DMS153 (cell line): ENCODE measurements at places on chromosomes 4 and X.

DNA sequence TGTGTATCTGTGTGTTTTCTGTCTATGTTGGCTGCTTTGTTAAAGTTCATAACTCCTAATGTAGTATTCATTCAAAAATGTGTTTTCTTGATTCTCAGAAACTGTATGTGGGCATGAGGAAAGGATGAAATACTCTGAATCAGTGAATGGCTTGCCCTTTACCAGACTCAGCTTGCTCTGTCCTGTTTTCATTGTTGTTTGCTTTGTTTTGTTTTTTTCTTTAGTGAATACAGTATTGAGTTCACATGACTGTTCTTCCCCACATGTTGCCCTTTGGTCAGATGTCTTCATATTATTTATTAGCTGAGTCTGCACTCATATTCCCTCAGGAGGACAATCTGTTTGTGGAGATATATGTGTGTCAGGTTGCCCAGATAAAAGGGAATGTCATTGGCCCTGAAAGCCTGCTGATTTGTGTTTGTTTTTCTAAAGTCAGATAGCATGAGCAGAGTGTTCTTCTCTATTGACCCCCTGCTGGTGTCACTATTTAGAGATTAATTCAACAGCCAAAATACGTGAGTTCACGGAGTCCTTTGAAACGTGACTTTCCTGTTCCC is 1184.4 kb downstream of the RPA4 start:
- peak; percentile 26 for DNase-seq

- DNase-seq = no peak
Observed at GRCh38 chr4:59058543-59058942, 1948.4 kb upstream of the IGFBP7 start.

DNA sequence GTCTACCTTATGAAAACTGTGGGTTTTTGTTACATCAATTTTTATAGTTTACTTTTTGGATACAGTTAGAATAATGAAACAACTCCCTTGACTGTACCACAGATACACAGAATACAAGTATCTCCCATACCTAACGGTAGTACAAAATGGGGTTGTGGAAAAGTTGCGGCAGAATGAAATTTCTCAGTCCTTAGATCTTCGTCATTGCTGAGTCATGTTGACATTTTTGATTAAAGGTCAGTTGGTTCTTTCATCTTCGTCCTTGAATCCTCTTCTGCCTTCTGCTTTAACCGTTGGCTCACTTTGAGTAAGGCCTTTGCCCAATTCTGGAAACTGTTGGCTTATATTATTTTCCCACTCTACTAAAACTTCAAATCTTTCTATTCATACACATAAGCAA is 75.6 kb downstream of the TRIML1 start:
- no peak for DNase-seq

DNA sequence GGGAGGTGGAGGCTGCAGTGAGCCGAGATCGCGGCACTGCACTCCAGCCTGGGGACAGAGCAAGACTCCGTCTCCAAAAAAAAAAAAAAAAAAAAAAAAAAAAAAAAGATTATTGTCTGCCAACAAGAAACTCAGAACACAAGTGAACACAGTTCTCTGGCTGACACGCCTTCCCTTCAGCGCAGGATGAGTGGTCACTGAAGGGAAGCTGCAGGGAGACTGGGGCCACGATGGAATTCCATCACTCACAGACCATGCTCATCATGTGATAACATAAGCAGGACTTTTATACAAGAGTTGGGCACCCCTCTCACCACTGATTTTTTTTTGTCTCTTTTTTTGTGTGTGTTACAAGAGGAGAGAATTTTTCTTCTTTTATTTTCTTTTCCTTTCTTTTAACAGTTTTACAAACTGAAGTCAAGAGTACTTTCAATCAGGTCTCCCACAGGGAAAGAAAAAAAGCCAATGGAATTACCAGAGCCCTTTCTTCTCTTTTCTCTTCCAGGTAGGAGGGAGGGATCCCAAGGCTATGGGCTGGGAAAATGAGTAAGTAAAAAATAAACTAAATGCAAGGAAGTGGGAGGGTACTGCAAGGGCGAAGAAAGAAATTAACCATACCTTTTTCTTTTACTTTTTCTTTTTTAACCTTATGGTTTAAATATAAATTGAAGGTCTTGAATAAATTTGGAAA is 435.6 kb downstream of the GPM6A start:
- DNase-seq = no peak

DNA sequence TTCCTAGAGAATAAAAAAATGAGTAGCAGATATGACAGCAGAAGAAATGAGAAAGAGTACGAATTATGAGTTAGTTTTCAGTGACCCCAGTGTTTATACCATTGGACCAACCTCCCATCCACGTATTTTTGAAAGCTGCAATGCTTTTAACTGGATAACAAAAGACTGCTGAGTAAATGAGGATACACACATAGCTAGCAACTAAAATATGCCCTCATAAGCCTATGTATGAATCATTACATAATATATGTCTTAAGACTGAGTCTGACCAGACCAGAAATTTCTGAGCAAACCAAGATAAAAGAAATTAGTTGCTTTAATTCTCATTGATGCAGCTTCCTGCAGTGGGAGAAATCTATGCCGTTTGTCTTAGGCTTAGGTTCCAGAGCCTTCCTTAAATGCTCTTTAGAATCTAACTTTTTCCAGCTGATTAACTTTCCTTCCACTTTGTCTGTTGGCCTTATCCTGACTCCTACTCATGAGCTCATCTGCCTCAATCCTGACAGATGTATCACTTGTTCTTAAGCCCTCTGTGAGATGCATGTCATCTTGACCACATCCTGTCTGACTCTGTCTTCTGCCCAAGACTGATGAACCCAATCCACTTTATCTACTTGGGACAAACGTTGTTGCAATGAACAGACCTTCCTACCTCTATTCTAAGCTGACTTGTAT is 301.4 kb upstream of the AADAT start:
- DNase-seq = no peak

DNA sequence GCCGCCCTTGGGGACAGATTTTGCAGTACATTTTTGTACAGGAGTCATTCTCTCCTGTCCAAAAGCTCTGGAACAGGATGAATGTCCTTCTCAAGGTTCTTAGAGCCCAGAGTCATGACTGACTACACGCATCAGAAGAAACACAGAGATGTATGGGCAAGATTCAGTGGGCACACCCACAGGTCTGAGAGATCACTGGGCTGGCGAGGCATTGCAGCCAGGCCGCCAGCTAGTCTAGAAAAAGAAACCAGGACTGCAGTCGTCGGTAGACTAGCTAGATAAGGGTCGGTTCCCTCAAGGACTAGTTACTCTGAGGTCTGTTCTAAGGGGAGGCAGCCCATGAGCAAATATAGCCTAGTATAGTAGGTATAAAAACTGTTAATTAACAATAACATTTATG is 19.8 kb downstream of the GBA3 start:
- no peak for DNase-seq

- no peak for DNase-seq
Observed at GRCh38 chr4:159505266-159505975, 402.5 kb downstream of the RAPGEF2 start.

- no peak for DNase-seq
Observed at GRCh38 chr4:115514675-115515074, 401.3 kb upstream of the NDST4 start.

DNA sequence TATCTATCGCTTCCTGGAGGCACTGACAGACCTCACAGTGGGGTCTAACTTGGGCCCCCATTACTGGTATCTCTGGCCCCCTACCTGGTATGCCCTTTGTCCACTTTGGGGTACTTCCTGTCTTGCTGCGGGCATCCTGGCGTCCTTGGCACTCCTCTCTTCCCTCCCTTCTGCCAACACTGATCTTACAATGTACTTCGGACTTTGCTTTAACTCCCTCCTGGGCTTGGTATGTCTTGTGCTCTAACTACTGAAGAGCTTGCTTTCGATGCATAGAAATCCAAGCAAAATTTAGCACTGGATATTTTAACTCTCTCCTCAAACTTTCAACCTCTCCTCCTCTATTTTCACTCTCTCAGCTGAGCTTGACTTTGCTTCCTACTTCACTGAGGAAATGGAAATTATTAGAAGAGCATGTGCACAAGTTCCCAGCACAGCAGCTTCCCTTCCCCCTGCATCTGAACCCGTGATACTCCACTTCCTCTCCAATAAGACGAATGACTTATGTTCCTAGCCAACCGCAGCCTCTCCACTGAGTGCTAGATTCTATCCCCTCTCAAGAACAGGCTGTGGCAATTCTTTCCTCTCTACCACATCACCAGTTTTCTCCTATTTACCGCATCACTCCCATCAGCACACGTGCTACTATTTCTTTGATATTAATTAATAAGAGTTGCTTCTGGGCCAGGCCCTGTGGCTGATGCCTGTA is 52.9 kb downstream of the SUPT20HL2 start:
- no peak for DNase-seq

- no peak for DNase-seq
Observed at GRCh38 chr4:55381502-55381901, 14.3 kb upstream of the TMEM165 start.

DNA sequence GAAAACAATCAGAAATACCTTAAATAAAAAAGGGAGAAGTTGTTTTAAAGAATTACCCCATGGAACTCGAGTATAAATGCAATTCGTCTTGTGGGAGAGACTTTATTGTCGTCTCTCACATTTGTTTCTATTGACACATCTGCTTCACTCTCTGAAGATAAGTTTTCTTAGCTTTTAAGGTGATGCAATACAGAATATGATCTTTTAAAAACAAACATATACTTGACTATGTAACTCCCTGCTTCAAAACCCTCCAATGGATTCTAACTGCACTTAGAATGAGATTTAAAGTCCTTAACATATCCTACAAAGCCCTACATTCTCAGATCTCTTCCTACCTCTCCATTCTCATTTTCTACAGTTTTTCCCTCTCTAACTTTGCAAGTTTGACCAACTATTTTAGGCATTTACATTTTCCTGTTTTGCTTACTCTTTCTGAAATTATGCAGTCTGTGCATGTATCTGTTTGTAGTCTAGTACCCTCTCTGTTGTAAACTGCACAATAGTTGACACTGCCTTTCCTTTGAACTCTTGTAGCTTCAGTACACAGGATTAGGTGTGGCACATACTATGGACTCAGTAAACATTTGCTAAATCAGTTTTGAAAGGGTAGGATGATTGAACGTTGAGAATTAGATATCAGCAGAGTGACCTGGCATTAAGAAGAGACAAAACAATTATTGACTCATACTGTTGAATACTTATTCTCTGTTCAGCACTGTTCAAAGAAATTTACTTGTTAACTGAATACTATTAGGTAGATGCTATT is 59.8 kb downstream of the AGTR2 start:
- DNase-seq = no peak

DNA sequence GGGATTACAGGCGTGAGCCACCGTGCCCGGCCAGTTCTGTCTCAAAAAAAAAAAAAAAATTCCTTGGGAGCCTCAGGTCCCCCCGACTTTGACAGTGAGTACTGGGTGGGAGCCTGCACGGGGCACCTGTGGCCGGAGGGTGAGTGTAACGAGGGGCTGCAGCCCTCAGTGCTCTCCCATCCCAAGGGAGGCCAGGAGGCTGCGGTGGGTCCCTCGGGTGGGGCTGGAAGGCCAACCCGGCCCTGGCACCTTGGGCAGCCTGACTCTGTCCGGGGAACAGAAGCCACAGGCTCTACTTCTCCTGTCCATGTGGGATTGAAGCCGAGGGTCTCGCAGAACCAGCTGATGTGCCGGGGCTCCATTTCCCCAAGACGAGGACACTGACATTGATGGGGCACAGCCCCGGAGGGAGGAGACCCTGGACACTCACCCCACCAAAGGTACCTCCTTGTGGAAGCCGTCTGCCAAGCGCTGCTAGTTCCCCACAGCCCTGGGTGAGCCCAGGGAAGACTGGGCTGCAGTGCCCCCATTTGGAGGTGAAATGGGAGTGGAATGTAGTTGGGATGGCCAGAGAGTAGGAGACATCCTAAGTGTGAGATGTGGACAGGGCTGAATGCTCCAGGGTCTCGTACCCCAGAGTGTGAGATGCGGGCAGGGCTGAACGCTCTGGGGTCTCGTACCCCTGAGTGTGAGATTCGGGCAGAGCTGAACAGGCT is 2.3 kb upstream of the SLC26A1 start:
- no peak for DNase-seq

GRCh38 chrX:72340041-72340440 is 34.3 kb upstream of the CITED1 start:
- no peak for DNase-seq

- no peak for DNase-seq
Observed at GRCh38 chr4:148649652-148650331, 207.6 kb upstream of the NR3C2 start.

- DNase-seq = no peak
Observed at GRCh38 chr4:15376594-15376993, 51.2 kb upstream of the C1QTNF7 start.

- no peak for DNase-seq
Observed at GRCh38 chr4:111946800-111947199, 198.5 kb upstream of the FAM241A start.

GRCh38 chr4:167541286-167541685 is 307.0 kb upstream of the SPOCK3 start:
- no peak for DNase-seq

GRCh38 chrX:28347476-28347875 is 239.8 kb upstream of the IL1RAPL1 start:
- no peak for DNase-seq

- DNase-seq = no peak
Observed at GRCh38 chrX:152901816-152902501, 4.1 kb downstream of the ZNF185 start.

- no peak for DNase-seq
Observed at GRCh38 chrX:123254457-123254856, 70.4 kb downstream of the GRIA3 start.

DNA sequence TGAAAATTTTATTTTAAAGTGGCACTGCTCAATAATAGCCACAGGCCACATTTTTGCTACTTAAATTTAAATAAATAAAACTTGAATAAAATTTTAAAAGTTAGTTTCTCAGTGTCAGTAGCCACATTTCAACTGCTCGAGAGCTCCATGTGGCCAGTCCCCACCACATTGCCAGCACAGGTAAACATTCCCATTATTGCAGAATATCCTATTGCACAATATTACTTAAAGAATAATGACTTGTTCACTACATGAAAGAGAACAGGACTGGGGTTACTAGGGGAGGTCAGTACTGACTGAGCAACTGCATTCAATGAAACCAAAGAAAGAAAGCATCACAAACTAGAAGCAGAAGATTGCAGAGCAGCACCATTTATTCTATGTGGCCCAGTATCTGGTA is 2201.6 kb upstream of the TENM3 start:
- DNase-seq = no peak

DNA sequence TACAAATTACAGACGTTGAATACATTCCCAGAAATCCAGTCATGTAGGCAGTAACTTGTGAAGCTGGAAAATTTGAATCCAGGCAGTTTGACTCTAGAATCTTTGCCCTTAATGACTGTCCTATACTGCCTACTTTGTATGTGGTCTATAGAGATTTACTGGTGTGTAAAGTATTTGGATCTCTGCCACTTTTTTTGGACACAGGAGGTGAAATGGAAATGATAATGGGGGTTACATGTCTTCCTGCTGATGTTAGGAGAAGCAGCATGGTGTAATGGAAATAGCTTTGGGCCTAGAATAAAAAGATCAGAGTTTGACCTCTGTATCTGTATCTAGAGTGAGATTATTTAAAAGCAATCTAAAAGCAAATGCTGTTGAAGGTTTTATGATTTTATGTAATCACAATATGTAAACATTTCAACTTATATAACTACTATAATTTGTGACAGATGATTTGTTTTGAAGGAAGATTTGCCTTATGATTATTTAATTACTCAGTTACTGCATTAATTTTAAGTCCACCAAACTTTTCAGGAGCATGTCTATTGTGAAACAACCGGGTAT is 3.3 kb downstream of the COL4A5 start:
- DNase-seq = no peak

GRCh38 chr4:136637071-136637777 is 895.1 kb downstream of the PCDH18 start:
- DNase-seq = no peak
